WTC11 (cell line): ENCODE measurements at places on chromosomes 5 and 9. TPM values are rescaled to one million over a fixed set of nuclear protein-coding genes. Genes with fewer than 3 reads are reported as not detected.
A peak's percentile ranks its signal among the peaks of the same experiment; 100 is the strongest.

DNA sequence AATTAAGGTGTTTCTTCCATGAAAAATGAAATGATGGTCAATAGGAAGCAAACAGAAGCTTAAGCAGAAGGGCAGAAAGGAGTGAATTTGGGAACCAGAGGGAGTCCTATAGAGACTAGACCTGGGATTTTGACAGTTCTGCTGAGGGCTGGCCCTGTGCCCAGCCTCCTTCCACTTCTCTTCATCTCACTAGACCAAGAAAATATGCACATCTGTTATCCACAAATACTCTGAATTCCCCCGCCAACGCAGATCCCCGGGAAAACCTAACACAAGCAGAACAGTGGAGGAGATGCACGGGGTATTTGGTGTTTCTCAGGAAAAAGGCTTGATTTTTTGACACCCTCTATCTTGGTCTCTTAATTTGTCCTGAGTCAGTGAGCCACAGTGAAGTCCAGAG is 22.7 kb downstream of the GRIA1 start:
- no peaks in the 10 kb centered on the region for H3K27me3 ChIP-seq
- H3K4me1 ChIP-seq = peaks cover 32% of the 10 kb centered on the region
- no peak overlapping the region for H3K4me3 ChIP-seq
- peaks cover 9% of the 10 kb centered on the region for H3K36me3 ChIP-seq
- no peak for DNase-seq
- no peak overlapping the region for H3K27ac ChIP-seq

- DNase-seq = peak; percentile 7
- peak overlapping the region; percentile 56 for H3K4me3 ChIP-seq
- peaks cover 7% of the 10 kb centered on the region for H3K36me3 ChIP-seq
Measured at GRCh38 chr5:1524799-1525623, 1.3 kb upstream of the LPCAT1 start.

DNA sequence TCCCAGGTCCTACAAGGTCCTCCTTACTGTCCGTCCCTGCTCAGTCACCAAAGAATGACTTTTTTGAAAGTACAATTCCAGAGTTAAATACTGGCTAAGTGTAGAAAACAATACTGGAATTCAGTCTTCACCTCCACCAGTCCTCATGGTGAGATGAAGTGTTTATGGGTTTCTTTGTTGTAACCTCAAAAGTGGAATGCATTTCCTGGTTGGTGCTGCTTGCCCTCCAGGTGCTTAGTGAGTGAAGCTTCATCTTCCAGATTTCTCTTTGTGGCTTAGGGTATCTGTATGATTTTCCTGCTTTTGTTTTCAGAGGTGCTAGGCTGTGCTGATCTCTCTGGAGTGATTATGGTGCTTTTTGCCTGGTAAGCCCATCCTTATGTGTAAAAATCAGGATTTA is 49.4 kb upstream of the DHFR start:
- H3K27me3 ChIP-seq = no peaks in the 10 kb centered on the region
- no peak overlapping the region for H3K4me3 ChIP-seq
- no peak for DNase-seq

DNA sequence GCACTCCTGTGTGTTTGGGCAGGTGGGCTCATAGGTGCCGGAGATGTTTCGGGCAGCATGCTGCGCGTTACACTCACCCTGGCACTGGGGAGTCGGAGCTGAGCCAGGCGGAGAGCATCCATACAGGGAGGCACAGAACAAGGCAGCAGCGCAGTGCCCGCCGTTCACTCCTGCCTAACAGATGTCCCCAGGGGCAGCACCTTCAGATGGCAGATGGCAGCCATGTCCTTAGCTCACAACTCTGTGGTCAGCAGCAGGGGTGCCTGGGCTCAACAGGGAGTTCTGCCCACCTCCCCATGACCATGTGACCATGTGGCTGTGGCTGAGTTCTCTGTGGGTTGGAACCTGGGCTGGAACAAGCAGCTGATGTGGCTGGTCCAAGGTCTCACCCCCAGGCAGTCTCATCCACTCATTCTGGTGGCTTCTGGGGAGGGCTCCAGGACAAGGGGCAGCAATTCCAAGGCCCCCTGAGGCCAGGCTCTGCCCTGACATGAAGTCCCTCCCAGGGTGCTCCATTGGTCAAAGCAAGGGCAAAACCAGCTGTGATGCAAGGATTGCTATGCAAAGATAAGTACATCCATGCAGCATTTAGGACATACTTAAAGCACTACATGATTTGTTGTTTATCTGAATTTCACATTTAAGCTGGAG is 64.2 kb downstream of the MRPL36 start:
- peaks cover 11% of the 10 kb centered on the region for H3K36me3 ChIP-seq
- peaks cover 4% of the 10 kb centered on the region; the same call in 1 of the 2 replicates for H3K27me3 ChIP-seq
- H3K4me3 ChIP-seq = no peak overlapping the region

- H3K4me3 ChIP-seq = no peak overlapping the region
- no peaks in the 10 kb centered on the region for H3K36me3 ChIP-seq
- H3K27ac ChIP-seq = no peak overlapping the region
- peaks cover 3% of the 10 kb centered on the region; the same call in 1 of the 2 replicates for H3K4me1 ChIP-seq
Measured at GRCh38 chr5:147912011-147912410, 5.7 kb upstream of the C5orf46 start.

DNA sequence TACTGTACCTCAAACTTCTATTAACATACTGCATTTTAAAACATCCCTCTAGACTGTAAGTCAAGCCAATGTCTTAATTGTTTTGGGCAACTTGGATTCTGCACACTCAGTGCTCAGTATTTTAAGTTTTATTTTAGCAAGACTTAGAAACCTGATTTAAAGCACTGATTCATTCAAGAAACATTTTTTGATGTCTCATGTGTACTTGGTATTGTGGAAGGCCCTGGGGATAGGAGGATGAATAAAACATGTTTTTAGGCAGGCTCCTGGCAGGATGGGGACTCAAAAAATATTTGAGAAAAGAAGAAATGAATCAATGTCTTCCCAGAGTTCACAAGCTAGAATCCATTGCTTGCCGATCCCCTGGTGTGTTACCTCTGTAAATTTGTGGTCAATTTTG is 334.0 kb upstream of the PUM3 start:
- H3K27ac ChIP-seq = no peak overlapping the region
- no peak overlapping the region for H3K4me3 ChIP-seq
- DNase-seq = no peak
- H3K4me1 ChIP-seq = peaks cover 21% of the 10 kb centered on the region
- no peaks in the 10 kb centered on the region for H3K36me3 ChIP-seq
- peaks cover 36% of the 10 kb centered on the region for H3K27me3 ChIP-seq

Gene GARIN3
- total RNA-seq = not detected in 3 replicates

Gene FSTL4
- 5.0 to 6.6 TPM (median 6.1 TPM) in 3 replicates for total RNA-seq

Gene UIMC1
- 44.4 to 48.0 TPM (median 46.1 TPM) in 3 replicates for total RNA-seq
